ENCODE measurements at places on chromosomes 7 and 10.

DNA sequence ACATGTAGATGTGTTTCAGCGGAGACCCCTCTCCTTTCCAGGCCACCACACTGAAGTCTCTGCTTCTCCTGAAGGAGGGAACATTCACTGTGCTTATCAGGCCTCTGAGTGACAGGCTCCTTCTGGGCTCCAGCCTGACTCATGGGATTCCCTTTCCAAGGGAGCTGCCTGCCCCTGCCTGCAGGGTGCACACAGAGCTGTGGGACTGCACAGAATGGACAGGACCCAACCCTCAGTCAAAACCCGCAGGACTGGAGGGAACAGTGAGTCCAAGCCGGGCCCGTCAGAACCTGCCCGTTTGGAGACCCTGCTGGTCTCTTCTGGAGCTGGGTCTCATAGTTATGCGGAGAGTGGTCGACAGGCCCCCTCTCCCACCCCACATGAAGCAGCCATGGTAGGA is 32.6 kb downstream of the PLAC9 start:
- no peak for ATAC-seq

DNA sequence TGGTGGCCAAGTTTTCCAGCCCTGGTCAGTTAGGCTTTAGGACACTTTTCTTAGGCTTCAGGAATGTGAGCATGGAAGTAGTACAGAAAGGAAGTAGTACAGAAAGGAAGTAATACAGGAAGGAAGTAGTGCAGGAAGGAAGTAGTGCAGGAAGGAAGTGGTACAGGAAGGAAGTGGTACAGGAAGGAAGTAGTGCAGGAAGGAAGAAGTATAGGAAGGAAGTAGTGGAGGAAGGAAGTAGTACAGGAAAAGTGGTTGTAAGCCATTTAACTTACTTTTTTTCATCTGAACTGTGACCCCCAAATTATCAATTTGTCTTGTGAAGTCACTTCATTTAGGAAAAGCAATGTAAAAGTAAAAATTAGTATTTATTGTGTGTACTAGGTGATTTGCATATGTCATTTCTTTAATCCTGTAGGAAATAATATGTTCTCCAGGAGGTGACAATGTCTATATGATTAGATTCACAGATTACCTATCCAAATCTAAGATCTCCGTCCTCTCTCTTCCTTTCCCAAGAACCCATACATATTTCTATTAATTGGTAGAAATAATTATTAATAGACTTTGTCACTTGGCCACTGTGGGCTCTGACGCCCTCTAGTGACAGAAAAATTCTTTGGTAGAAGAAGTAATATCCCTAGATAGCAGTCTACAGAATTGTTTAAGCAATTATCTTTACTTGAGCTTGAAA is 3.9 kb upstream of the FAS start:
- no peak for ATAC-seq

DNA sequence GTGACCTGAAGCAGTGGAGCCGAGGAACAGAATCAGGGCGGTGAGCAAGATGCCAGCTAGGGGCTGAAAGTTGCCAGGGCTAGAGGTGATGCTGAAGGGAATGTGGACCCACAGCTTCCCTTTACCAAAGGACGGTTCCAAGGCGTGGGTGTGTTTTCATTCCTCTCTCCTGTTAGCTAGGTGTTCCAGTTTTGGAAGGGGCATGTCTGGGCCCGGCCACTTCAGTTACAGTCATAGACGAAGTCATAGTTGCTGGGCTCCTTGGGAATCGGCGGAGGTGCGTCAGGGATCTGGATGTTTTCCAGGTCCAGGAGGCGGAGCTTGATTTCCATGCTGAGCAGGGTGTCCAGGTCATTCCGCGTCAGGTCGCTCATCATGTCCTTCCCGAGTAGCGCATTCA is 131.0 kb upstream of the AOAH start:
- no peak for ATAC-seq

DNA sequence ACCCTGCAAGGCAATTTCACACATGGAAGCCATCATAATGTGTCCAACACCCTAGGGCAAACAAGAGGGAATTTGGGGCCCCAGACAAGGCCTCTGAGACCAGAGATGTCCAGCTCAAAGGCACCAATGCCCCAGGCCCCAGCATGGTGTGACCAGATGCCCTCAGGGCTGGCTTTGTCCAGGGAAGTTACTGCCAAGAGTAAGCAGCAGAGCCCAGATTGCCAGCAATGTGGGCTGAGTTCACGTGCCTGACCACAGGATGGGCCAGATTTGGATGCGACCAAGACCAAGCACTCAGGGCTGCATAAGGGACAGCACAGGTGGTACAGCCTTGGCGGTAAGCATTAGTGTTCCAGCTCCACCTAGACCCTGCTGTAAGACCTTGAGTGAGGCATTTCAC is 12.7 kb downstream of the MYOF start:
- no peak for ATAC-seq

DNA sequence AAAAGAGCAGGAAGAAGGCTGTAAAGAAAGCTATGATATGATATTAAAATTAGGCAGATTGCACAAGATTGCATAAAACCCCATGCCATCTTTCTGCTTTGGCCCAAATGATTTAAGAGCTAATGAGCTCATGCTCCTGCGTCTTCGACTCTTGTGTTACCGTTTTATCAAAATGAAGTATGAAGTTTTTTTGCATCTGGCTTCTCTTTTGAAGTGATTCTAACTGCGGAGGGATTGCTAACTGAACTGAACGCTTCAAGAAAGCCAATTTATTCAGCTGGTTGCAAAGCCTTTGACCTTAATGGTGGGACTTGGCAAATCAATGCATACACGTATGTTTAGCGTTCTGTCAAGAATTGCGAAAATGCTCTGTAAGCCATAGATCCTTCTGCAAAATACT is 282.9 kb downstream of the TWIST1 start:
- ATAC-seq = no peak

DNA sequence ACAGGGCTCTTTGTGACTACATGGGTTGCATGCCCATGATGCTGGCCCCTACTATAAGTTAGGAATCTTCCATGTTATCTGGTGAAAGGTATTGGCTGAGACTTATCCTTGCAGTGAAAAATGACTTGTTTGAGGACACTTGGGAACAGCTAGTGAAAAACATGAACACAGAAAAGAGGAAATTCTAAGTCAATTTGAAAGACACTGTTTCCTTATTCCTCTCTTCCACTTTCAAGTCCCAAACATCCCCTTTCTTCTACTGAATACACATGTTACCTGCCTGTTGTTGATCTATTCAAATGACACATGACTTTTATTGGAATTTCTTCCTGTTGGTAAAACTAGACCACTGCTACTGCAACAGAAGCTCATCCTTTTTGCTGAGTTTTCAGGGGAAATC is 29.5 kb upstream of the PRKCQ start:
- ATAC-seq = no peak

DNA sequence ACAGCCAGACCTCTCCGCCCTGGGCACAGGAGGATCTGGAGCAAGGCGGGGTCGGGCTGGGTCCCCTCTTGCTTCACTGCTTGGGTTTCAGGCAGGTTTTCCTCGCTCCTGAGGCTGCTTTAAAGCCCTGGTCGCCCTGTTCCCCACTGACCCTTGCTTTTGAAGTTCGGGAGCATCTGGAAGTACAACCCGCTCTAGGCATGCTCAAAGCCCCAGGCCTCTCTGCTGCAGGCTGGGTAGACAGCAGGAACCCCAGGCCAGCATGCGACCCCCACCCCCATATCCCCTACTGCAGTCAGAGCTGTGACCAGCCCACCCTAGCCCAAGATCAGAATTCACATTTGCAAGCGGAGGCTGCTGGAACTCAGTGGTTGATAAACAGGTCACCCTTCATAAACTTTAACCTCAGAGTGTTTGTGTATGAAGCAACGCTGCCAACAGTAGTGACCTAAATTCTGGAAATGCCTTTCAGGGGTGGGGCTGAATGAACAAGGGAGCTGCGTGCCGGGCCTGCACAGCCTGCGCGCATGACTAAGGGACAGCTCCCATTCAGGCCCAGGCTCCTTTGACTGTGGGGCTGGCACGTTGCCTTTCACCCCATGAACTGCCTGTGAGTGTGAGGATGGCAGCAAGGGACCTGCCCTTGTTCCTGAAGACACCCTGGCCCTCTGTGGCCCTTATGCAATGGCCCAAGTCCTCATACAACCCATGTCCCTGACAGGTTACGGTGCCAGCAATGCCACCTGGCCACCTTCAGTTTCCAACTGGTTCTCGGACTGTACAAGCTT is 52.5 kb downstream of the PROSER2 start:
- peak; percentile 88 for ATAC-seq

- ATAC-seq = no peak
Observed at GRCh38 chr7:45652630-45653029, 78.5 kb downstream of the ADCY1 start.

DNA sequence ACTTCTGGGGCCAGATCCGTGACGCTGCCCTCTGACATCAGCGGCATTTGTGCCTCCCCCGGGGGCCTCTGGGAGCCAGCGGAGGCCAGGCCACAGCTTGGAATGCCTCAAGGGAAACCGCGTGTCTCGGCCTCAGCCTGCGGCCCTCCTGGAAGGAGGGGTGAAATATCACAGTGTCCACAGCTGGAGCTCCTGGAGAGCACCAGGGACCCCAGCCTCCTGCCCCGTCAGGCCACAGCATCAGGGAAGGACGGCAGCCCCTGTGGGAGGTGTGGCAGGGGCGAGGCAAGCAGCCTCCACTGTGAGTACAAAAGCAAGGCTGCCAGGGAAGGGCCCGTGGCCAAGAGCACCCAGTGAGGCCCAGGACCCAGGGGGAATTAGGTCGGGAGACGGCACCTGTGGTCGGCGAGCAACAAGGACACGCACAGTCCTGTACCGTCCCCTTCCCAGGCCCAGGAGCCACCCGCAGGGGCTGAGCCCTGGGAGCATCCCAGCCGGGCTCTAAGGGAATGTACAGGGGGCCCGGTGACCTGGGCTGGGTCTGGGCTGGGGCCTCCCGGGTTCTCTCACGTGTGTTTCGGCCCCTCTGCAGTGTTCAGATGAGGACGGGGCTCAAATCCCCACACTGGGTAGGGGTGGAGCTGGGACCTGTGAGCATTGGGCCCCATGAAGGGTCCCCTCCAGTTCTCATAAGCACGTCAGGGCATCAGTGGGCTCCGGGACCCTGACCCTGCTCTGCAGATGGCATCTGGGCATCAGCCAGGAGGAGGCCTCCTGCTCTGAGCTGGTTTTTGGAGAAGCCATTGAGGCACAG is 18.7 kb upstream of the KNDC1 start:
- no peak for ATAC-seq

DNA sequence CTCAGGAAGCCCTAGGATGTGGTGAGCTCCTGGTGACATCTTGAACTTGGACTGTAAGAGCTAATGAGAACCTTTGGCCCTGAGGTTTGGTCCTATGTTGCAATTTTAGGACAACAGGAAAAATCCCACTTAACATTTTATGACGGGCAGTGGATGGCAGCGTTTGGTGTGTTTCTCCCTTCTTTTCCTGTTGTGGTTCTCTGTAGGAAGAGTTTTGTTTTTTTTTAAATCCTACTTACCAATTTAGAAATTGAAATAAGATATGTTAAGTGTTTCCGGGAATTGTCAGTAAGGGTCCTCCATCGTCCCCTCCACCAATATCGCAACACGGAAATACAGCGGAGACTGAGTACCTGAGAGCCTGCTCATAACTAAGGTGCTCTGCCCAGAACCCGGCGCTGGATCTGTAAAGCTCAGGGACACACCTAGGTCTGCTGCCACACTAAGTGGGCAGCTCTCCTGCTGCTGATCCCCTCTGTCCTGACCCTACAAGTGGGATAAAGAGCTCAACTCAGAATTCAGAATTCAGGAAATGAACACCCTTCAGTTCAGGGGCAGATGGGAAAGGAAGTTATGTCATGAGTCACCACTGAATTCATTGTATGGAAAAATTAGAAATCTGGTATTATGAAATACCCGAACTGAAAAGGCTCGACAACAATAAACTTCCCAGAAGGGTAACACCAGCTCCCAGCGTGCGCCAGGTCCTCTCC is 9.1 kb upstream of the PROSER2 start:
- no peak for ATAC-seq

DNA sequence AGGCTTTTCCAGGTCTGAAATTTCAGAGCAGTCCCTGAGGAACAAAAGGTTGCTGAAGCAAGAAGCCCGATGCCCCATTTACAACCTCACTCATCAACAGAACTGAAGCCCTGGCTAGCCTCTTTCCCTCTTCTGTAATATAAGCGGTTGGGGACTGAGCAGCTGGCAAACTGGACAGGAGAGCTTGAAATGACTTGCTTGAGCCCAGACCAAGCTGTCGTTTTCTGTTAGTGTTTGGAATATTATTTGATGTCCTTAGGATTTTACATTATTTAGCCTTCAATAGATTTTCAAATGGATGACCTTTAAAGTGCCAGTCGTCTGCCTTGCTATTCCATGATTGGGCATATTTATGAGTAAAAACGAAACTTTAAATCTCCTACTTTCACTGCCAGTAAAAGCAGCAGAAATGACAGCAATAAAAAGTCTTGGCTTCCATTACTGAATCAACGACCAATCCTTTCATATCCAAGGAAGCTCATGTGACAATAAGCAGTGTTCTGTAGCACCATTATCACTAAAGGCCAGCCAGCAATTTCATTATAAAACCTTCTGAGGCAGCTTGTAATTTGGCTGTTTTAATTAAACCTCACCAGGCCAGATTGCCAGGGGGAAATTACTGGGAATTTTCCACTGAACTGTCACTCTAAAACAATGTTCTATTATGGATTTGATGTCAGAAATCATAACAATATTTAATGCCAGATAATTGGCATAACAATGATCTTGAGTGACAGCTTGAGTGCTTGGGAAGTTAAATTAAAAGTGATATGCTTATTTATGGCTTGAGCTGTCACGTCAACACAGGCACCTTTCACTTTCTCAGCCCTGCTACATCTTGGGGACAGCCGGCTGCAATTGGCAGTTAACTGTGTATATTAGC is 85.9 kb downstream of the LSMEM1 start:
- ATAC-seq = no peak

- no peak for ATAC-seq
Observed at GRCh38 chr7:129370812-129371211, 63.4 kb upstream of the STRIP2 start.

DNA sequence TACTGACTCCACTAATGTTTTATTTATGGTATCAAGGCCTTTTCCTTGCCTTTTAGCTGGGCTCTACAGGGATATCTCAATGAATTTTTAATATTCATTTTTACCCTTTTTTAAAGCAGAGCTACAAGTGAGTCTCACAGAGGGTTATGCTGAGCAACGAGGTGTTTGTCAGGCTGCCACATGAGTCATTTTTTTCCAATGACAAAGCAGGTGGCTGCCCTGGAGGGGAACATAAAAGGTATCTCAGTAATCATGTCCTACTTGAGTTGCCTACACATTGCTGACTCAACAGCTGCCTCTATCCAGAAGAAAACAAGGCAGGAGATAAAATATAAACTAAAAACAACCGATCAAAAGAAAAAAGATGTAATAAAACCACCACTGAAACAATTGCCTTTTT is 1004.9 kb upstream of the POT1 start:
- ATAC-seq = no peak

GRCh38 chr10:51244748-51245490 is 170.6 kb downstream of the PRKG1 start:
- peak; percentile 36 for ATAC-seq

GRCh38 chr7:98090116-98090515 is 16.5 kb upstream of the LMTK2 start:
- no peak for ATAC-seq

DNA sequence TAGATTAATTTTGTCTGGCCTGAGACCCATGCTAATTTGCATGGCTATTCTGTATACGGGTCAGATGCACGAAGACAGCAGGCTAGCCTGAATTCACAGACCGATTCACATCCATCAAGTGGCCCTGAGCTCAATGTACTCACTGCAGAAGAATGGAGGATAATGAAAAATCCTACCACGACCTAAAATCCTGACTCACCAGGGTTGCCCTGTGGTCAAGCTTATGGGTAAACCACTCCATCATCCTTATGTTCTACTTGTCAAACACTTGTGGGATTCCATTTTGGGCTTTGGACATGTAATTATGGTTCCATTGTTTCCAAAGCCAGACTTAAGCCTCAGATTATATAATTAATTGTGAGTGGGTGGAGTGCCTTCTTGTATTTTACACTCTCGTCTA is 110.4 kb upstream of the ZNF438 start:
- no peak for ATAC-seq

Measured in gastroesophageal sphincter (tissue), 4 donors.